MM.1S (cell line): ENCODE measurements at places on chromosomes 5 and 9.

DNA sequence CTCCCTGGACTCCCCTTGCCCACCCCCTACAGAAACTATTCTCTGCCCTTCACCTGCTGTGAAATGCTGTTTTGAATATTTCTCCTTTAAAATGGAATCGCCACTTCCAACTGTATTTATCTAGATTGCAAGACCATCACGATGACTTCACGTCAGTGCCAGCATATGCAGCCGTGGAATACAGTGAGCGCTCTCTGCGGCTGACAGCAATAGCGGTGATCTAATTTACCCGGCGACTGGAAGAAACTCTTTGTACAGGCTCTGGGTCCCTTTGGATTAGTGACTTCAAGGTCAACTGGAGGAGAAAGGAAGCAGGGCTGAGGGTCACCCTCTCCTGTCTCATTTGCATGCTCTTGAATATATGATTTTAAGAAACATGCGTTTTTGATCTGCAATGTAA, 192.0 kb downstream of the IRX1 start:
- H3K4me1 ChIP-seq = no peaks in the 10 kb centered on the region
- DNase-seq = no peak
- no peak overlapping the region for H3K4me3 ChIP-seq
- H3K27ac ChIP-seq = no peak overlapping the region

- H3K4me3 ChIP-seq = no peak overlapping the region
- H3K27me3 ChIP-seq = peaks cover 89% of the 10 kb centered on the region
- peak; percentile 54 for DNase-seq
- H3K27ac ChIP-seq = no peak overlapping the region
- H3K4me1 ChIP-seq = no peaks in the 10 kb centered on the region
- H3K36me3 ChIP-seq = no peaks in the 10 kb centered on the region
These were observed 1.9 kb upstream of the FIBCD1 start for GRCh38 chr9:130940693-130941576.

GRCh38 chr9:21711504-21711903, 90.9 kb upstream of the MTAP start:
- H3K4me3 ChIP-seq = no peak overlapping the region
- H3K36me3 ChIP-seq = no peaks in the 10 kb centered on the region
- no peaks in the 10 kb centered on the region for H3K27me3 ChIP-seq
- no peak overlapping the region for H3K27ac ChIP-seq
- no peaks in the 10 kb centered on the region for H3K4me1 ChIP-seq
- no peak for DNase-seq

DNA sequence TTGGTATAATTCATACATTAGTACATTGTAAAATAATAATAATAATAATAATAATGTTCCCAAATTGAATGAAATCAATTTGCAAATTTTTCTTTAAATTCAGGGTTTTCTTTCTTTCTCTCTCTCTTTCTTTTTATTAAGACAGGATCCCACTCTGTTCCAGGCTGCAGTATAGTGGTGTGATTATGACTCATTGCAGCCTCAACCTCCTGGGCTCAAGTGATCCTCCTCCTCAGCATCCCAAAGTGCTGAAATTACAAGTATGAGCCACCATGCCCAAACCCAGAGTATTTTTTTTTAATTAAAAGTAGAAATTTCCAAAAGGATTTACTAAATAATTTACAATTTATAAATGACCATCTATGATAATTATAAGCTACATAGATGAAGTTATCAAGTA, 117.7 kb downstream of the HOMER1 start:
- no peaks in the 10 kb centered on the region for H3K36me3 ChIP-seq
- no peak for DNase-seq
- H3K27me3 ChIP-seq = no peaks in the 10 kb centered on the region
- no peak overlapping the region for H3K27ac ChIP-seq
- no peaks in the 10 kb centered on the region for H3K4me1 ChIP-seq
- H3K4me3 ChIP-seq = no peak overlapping the region

DNA sequence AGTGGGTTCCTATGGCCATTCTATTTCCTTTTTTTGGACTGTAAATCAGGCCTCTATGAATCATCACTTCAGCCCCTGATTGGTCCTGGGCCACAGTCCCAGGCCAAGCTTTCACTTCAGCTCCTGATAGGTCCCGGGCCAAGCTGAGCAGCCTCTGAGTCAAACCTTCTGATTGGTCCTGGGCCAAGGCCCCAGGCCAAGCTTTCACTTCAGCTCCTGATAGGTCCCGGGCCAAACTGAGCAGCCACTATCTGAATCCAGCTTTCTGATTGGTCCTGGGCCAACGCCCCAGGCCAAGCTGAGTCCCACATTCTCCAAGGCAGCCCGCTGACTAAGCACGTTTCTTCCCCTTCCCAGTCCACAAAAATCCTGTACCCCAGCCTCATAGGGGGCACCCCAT, 1972.9 kb upstream of the ACO1 start:
- H3K4me1 ChIP-seq = no peaks in the 10 kb centered on the region
- H3K36me3 ChIP-seq = no peaks in the 10 kb centered on the region
- DNase-seq = no peak
- no peaks in the 10 kb centered on the region for H3K27me3 ChIP-seq

DNA sequence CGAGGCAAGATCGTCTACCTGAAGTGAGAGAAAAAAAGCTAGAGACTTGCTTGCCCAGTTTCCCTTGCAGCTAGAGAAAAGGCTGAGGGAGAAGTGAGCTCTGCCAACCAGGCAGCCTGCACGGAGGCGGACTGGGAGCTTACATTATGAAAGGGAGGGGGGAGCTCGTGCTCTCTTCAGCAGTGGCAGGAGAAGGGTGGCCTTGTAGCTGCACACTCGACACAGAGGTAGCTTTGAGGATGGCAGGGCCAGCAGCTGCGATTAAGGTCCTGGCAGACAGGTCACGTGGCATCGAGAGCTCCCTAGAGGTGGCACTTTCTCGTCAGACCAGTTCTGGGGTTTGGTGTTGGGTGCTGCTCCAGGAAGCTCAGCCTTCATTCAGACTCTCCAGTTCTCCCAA, 26.7 kb downstream of the APBA1 start:
- no peaks in the 10 kb centered on the region for H3K27me3 ChIP-seq
- no peaks in the 10 kb centered on the region for H3K36me3 ChIP-seq
- no peaks in the 10 kb centered on the region for H3K4me1 ChIP-seq

DNA sequence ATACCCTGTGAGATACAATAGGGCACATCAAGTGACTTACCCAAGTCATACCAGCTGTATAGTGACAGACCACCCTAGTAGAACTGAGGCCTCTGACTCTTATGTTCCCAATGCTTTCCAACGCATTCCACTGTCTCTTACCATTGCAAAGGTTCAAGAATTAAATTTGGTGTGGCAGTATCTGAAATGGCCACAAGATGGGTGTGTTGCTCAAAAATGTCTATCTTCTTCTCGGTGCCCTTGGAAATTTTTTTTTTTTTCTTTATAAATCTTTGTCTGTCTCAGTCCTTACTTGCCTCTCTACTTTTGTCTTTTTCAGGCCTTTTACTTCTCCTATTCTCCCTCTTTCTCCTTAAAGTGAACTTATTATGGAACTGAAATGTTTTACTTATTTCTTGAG, 48.4 kb downstream of the GPR21 start:
- no peaks in the 10 kb centered on the region for H3K27me3 ChIP-seq
- no peak overlapping the region for H3K27ac ChIP-seq
- DNase-seq = peak; percentile 66
- no peaks in the 10 kb centered on the region for H3K36me3 ChIP-seq
- H3K4me3 ChIP-seq = no peak overlapping the region

DNA sequence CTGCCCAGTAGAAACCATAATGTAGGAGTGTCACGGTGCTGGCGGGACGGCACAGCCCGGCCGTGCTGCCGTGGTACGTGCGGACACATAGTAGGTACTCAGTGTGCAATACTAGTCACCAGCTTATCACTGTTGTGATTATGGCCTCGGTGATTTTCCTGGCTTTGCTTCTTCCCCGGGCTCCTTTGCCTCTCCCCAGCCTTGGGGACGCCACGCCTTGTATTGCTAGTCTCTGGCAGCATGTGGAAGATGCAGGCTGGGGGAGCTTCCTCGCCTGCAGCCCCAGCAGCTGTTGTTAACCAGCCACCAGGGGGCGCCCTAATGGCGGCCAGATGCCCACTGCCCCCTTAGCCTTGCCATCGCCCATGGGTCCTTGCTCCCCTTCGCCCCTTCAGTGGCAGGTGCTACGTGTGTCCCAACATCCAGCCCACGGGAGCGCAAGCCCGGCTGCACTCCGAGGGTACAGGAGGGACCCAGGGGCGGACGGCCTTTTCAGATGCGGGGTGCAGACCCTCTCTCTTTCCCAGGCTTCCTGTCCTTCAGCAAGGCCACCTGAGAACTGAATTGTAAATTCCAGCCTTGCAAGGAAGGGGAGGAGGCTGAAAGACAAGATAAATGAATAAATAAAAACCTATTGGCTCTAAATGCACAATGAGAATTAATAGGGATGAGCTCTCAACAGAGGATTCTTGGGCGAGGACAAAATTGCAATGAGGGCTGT, 8.0 kb downstream of the NTNG2 start:
- no peak overlapping the region for H3K27ac ChIP-seq
- H3K4me3 ChIP-seq = no peak overlapping the region
- no peaks in the 10 kb centered on the region for H3K4me1 ChIP-seq
- peaks cover 93% of the 10 kb centered on the region for H3K27me3 ChIP-seq

- no peaks in the 10 kb centered on the region for H3K27me3 ChIP-seq
- H3K4me3 ChIP-seq = no peak overlapping the region
- no peak overlapping the region for H3K27ac ChIP-seq
These were observed 160.8 kb upstream of the CDKN2B start for GRCh38 chr9:22169727-22170503.

GRCh38 chr9:79572032-79572607, 355 bp downstream of the TLE4 start:
- H3K27ac ChIP-seq = peak overlapping the region; percentile 77; the same call in 1 of the 2 replicates
- H3K27me3 ChIP-seq = no peaks in the 10 kb centered on the region; the same call in 1 of the 2 replicates
- H3K4me1 ChIP-seq = peaks cover 17% of the 10 kb centered on the region
- H3K4me3 ChIP-seq = peak overlapping the region; percentile 69
- H3K36me3 ChIP-seq = no peaks in the 10 kb centered on the region

GRCh38 chr5:107223066-107223465, 447.7 kb downstream of the EFNA5 start:
- no peak for DNase-seq
- H3K4me1 ChIP-seq = no peaks in the 10 kb centered on the region
- H3K36me3 ChIP-seq = no peaks in the 10 kb centered on the region
- no peak overlapping the region for H3K27ac ChIP-seq

GRCh38 chr5:103114440-103114839, 5.5 kb downstream of the GIN1 start:
- DNase-seq = no peak
- H3K36me3 ChIP-seq = no peaks in the 10 kb centered on the region

- H3K27me3 ChIP-seq = no peaks in the 10 kb centered on the region
- H3K4me3 ChIP-seq = no peak overlapping the region
- no peaks in the 10 kb centered on the region for H3K36me3 ChIP-seq
- DNase-seq = no peak
- H3K27ac ChIP-seq = no peak overlapping the region
These were observed 10.2 kb downstream of the MAMDC2 start for GRCh38 chr9:70053864-70054263.

GRCh38 chr5:1545805-1546355, 22.1 kb upstream of the LPCAT1 start:
- H3K4me3 ChIP-seq = no peak overlapping the region
- no peak for DNase-seq
- no peaks in the 10 kb centered on the region for H3K4me1 ChIP-seq
- no peak overlapping the region for H3K27ac ChIP-seq

GRCh38 chr9:22214497-22215031, 205.5 kb upstream of the CDKN2B start:
- H3K27ac ChIP-seq = no peak overlapping the region
- H3K4me1 ChIP-seq = no peaks in the 10 kb centered on the region

- no peak overlapping the region for H3K27ac ChIP-seq
- no peaks in the 10 kb centered on the region for H3K36me3 ChIP-seq
- H3K27me3 ChIP-seq = no peaks in the 10 kb centered on the region
- DNase-seq = no peak
These were observed 23.7 kb downstream of the NAIF1 start for GRCh38 chr9:128043467-128043868.

DNA sequence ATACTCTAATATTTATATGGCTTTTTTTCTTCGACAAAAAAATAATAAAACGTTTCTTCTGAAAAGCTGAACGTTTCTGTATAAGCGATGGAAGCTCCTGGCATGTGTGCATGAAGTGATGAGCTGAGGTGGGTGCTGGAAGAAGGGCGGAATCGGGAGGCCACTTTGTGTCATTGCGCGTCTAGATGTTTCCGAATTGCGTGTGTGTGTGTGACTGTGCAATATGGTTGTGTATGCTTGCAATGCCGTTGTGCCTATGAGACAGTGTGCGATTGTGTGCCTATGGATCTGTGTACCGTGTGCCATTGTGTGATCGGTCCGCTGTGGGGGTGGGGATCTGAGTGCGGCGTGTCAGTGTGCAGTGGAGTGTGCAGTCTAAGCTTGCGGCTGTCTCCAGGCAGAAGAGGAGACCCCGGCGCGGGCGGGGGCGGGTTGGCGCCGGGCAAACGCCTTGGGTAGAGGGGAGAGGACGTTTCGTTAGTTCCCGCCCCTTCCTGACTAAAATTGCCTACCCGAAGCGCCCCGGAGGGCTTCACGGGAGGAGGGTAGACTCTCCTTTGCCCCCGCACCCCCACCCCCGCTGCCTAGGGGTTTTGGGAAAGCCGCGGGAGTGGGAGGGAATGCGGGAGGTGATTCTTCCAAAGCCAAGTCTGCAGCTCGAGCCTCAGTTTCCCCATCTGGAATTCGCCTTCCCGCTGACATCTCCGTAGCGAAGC, 24.2 kb downstream of the PCDHGC5 start:
- H3K4me3 ChIP-seq = peak overlapping the region; percentile 42
- DNase-seq = no peak
- peak overlapping the region; percentile 83; the same call in 1 of the 2 replicates for H3K27ac ChIP-seq
- no peaks in the 10 kb centered on the region; the same call in 1 of the 2 replicates for H3K36me3 ChIP-seq
- H3K4me1 ChIP-seq = peaks cover 56% of the 10 kb centered on the region
- no peaks in the 10 kb centered on the region for H3K27me3 ChIP-seq

DNA sequence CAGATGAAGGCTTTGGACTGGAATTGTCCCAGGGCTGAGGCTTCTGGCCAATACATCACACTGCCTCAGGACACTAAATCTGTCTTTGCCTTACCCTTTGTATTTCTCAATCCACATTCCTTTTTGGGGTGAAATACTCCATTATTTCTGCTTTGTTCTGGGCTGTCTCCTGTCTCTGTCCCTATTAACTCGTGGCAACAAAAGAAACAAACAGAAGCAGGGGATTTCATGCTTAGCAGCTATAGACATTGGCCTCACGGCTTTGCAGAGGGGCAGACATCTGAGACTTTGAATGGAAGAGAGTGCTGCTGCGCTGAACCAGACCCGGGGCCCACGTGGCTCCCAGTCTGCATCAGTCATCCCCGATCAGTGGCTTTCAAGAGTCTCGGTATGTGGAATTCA, 129.7 kb downstream of the ARL15 start:
- H3K4me1 ChIP-seq = no peaks in the 10 kb centered on the region
- no peaks in the 10 kb centered on the region for H3K27me3 ChIP-seq

DNA sequence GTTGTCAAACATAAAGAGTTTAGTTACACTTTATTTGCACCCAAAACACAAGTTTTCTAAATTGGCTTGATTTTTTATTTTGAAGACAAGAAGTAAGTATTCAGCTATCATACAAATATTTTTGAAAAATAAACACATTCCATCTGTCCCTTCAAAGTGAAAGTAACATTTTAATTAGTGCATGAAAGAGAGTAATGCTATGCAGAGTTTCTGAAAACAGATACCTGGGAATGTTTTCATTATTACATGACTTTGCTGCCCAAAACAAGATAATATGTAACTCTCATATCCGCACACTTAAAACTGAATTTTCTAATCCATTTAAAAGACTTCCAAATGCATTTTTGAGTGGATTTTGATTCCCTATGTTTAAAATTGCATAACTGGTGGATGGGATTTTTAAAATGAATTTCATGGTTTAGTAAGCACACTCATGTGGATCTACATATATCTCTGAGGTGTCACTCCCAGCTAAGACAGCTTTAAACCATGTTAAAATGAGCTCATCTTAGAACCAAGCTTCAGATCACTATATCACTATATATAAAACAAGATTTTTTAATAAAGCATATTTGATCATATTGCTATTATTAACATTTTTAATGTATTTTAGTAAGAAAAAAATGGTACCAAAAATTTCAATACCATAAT, 127.5 kb downstream of the ATPSCKMT start:
- no peak overlapping the region for H3K4me3 ChIP-seq
- DNase-seq = no peak
- no peaks in the 10 kb centered on the region for H3K4me1 ChIP-seq
